ENCODE measurements at places on chromosomes 16 and 17. TPM values are rescaled to one million over a fixed set of nuclear protein-coding genes. Genes with fewer than 3 reads are reported as not detected.

RPRML gene
- 0.37 TPM for total RNA-seq

NKD1 gene
- 14.1 TPM for total RNA-seq

KCNJ18 gene
- total RNA-seq = not detected

KRTAP1-1 gene
- total RNA-seq = not detected

GRCh38 chr17:27906226-27906580 lies 13.0 kb upstream of the LYRM9 start:
- H3K27ac ChIP-seq = no peak overlapping the region
- H3K27me3 ChIP-seq = no peaks in the 10 kb centered on the region
- H3K4me1 ChIP-seq = no peaks in the 10 kb centered on the region
- no peak overlapping the region for H3K4me3 ChIP-seq
- DNase-seq = no peak
- H3K36me3 ChIP-seq = no peaks in the 10 kb centered on the region

DNA sequence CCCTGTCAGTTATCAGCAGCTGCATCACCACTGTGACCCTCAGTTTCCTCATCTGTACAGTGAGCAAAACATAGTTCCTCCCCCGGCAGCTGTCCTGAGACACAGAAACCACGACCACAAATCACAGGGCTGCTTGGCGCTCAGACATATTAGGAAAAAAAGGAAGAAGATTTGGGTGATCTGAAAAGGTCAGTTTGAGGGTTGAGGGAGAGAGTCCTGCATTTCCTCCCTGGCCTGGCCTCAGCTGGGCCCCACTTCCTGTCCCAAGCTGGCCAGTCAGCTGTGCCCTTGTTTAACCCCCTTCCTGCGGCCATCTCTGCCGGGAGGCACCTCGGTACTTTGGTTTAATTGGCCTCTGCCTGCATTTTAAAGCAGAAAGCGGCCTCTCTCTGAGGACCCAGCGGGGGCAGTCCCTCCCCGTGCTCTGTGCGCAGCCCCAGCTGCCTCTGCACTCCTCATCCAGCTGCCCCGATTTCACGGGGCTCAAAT lies 24.0 kb upstream of the CIBAR2 start:
- peaks cover 35% of the 10 kb centered on the region for H3K4me1 ChIP-seq
- no peak overlapping the region for H3K4me3 ChIP-seq

DNA sequence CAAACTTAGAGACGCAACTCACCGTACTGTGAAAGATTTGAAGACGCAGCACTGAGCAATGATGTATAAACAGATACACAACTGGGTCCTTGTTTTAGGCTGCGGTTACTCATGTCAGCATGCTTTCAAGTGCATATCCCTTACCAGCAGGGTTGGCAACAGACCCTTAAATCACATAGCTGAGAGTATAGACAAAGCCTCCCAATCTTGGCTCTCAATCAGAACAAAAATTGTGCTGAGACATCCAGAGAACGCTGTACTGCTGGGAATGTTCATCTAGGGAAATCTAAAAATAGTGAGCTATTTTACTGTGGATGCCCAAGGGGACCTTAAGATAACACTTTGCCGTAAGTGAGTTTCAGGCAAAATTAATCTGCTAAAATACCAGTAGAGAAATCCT lies 84.4 kb upstream of the NUDT7 start:
- H3K4me1 ChIP-seq = peaks cover 7% of the 10 kb centered on the region
- H3K27ac ChIP-seq = no peak overlapping the region

DNA sequence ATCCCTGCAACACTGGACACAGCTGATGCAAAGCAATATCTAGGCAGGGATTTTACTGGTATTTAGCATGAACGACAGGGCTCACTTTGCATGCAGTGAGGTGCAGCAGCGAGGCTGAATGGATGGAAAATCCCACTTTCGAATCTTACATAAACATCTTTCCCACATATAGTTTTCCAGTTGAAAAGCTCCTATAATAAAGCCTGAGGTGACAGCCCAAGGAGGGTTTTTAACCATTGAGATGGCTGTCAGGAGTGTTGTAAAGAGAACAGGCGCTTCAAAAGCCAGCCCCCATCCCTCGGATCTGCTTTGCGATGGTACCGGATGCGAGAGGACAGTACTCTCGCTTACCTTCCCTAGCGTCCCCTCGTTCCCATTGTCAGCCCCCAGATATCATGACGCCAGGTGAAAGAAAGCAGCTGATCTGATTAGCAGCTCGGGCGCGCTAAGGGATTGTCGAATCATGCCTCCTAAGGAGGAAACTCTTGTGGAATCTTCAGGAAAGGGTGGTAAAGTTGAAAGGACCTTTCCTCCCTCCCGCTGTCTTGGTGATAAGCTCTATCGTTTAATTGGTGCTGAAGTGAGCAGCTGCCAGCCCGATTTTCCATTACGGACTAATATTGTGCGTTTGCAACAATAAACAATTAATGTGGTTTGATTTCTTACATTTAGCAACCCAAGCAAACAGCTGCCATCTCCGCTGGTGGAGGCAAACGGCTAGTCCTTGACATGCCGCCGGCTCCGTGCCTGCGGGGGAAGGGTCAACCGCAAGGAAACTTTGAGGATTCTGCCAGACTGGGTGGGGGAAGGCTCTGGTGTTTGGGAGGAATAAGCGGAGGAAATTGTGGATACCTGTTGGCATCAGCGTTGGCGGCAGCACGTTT lies 1.8 kb downstream of the CDH8 start:
- H3K27me3 ChIP-seq = peaks cover 65% of the 10 kb centered on the region
- H3K27ac ChIP-seq = no peak overlapping the region
- peak; percentile 20 for DNase-seq
- no peak overlapping the region for H3K4me3 ChIP-seq

- no peaks in the 10 kb centered on the region for H3K36me3 ChIP-seq
- H3K27me3 ChIP-seq = no peaks in the 10 kb centered on the region
- no peak overlapping the region for H3K27ac ChIP-seq
- peaks cover 53% of the 10 kb centered on the region for H3K4me1 ChIP-seq
- no peak for DNase-seq
Measured at GRCh38 chr17:55320594-55321426, 56.0 kb downstream of the HLF start.

DNA sequence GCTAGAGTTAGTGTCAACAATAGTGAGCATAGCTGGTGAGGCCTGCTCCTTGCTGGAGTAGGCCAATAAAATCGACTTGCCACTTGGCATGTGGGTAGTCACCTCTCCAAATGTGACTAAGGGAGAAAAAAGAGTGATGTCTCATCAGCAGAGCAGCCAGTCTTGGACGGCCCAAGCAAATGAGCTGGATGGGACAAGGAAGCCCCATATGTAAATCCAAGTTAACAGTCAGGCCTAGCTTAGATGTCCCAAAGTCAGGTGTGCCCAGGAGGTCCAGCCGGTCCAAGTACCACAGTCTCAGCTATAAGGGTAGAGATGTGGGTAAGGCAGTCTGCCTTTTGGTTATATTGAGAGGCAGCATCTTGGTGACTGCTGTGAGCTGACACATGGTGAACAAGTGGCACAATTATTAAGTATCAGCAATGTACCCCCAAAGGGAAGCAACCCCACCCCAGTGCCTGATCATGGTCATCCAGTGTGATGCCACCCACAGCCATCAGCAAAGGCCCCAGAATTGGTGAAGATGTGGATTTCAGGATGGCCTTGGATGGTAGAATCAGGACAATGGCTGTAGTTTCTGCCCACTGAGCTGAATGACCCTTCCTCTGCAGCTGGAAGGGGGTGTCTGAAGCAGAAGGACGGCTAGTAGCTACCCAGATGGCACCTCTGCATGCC lies 83.4 kb downstream of the TNFRSF13B start:
- no peak for DNase-seq
- no peaks in the 10 kb centered on the region for H3K4me1 ChIP-seq
- H3K27me3 ChIP-seq = no peaks in the 10 kb centered on the region
- no peak overlapping the region for H3K27ac ChIP-seq
- no peaks in the 10 kb centered on the region for H3K36me3 ChIP-seq
- H3K4me3 ChIP-seq = no peak overlapping the region
